NCI-H1436 treated with DMSO at 0.1 percent for 48 hours (cell line): ENCODE measurements at places on chromosomes 13 and 19.

GRCh38 chr13:109816808-109817203 lies 30.4 kb upstream of the IRS2 start:
- no peak for DNase-seq

- no peak for DNase-seq
Measured at GRCh38 chr13:98172590-98173422, 4.3 kb downstream of the RNF113B start.

DNA sequence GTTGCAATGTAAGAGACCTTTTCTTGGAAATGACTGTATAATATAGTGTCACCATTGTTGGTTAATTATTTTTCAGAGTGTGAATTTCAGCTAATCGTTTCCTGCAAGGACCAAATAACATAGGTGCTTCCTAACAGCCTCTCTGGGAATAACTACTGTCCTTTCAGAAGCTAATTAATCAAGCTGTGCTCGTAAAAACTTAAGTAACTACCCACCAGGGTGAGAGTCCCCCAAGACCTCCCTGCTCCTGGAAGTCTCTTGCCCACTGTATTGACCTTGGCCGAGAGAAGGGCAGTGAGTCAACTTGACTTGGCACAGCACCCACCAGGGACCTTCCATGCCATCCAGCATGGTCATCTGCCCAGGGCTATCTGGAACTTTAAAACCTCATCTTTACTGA lies 50.3 kb downstream of the UQCRFS1 start:
- DNase-seq: no peak

DNA sequence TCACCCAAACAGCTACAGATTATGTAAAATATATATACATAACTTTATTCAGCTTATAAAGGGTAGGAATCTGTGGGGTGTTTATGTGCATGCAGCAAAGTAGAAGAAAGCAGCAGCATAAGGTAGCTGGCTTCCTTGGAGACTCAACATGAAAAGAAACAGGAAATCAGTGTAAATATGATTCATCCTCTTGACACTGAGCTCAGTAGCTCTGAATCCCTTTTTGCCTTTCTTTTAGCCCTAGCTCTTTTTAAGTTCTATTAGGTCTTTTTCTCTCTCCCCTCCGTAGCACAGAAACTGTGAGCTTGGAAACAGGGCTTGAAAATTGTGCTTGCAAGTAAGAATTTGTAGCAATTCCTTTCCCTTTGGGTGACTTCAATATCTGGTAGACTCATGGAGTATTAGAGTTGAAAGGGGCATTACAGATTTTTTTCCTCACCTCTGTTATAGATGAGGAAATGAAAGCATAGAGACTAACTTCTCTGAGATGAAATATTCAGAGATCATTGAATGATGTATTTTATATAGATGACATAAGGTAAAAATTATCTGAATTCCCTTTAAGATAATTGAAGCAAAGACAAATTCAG lies 314.4 kb downstream of the PCDH9 start:
- DNase-seq: no peak

- DNase-seq: no peak
Measured at GRCh38 chr19:7670150-7670783, 1.4 kb downstream of the RETN start.

DNA sequence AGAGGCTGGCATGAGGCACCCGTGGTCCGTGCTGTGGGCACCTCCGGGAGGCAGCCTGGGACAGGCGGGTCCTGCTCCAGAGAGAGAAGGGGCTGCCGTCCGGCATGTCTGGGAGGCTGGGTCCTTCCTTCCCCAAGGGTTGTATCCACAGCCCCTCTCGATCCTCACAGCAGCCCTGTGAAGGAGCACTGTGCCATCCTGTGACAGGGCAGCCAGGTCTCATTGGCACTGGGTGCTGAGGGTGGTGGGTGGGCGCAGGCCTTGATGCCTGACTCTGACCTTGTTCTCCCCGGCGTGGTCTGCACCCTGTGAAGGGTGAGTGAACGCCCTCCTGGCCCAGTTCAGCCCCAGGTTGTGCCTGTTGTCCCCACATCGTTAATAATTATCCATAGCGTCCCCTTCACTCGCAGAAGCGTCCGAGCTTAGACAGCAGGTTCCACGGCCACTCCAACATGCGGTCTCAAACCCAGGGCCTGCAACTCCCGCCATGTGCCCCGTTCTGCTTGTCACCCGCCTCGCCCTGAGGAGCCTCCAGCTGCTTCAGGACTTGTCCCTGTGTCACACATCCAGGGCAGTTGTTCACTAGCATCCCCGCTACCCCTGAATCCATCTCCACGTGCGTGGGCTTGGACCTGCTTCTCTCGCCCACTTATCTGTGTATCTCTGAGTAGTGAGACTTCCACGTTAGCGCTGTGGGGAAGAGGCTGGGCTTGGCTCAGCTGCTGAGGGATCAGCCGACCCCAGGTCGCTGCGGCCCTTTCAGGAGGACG lies 10.6 kb downstream of the ATP11A start:
- no peak for DNase-seq

DNA sequence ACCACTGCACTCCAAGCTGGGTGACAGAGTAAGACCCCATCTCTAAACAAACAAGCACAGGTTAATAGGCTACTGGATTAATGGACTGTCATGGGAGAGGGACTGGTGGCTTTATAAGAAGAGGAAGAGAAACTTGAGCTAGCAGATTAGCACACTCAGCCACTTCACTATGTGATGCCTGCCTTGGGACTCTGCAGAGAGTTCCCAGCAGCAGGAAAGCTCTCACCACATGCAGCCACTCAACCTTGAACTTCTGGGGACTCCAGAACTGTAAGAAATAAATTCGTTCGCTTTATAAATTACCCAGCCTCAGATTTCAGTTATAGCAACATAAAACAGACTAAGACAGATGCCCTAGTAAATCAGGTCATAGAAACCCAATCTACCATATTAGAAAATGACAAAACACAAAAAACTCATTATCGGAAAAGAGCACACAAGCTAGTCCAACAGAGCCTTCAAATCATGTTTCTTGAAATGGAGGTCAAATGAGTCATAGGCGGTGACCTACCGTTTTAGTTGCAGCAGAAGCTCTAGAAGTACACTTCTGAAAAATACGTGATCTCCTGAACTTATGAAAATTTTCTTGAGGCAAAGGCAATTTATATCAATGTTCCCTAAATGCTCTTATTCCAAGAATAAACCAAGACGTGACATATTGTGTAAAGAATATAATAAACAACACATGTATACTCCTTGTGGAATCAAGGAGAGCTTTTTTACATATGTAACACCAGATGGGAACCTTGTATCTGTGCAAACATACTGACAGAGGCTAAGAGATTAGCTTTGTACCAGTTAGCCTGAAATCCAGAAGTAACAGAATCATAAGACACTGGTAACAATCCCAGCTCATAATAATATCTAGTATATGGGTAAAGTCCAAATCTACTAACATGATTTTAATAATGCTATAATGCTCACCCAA lies 340.9 kb upstream of the SGCG start:
- DNase-seq: no peak

- DNase-seq: no peak
Measured at GRCh38 chr13:81283062-81283461, 942.1 kb upstream of the SPRY2 start.

DNA sequence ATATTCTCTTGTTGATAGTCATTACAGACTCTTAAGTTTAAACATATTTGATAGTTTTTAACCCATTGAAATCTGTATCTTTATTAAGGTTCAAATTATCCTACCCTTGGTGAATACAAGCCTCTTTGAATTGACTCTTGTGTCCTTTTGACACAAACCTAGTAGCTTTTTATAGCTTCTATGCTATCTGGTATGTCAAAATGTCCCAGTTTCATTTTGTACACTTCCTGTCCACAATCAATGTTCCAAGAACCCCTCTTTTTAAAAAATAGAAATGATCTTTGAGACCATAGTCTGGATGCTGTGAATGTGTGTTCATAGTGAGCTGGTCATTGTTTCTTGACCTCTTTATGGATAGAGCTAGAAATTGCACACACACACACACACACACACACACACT lies 39.2 kb upstream of the FGF14 start:
- no peak for DNase-seq

GRCh38 chr19:15374796-15375440 lies 4.7 kb downstream of the AKAP8 start:
- DNase-seq: no peak

GRCh38 chr19:31444931-31445330 lies 95.7 kb upstream of the TSHZ3 start:
- no peak for DNase-seq

- no peak for DNase-seq
Measured at GRCh38 chr13:66634384-66634783, 595.8 kb downstream of the PCDH9 start.

DNA sequence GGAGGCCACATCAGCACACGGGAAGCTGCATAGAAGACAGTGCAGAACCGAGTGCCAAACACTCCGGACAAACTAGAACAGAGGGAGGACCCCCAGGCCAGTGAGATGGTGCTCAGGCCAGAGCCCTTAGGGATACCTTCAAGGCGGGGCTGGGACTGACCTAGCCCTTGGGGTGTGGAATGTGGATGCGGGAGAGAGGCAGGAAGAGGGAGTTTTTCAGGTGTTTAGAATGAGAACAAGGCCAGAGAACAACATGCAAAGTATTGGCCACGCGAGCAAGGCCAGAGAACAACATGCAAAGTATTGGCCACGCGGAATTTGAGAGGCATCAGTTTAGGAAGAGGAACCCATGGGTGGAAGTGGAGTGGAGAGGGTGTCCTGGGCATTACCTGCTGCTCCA lies 65.1 kb upstream of the ATP12A start:
- no peak for DNase-seq

- DNase-seq: no peak
Measured at GRCh38 chr13:73598020-73598712, 536.0 kb downstream of the KLF12 start.

- no peak for DNase-seq
Measured at GRCh38 chr19:36257520-36257876, 42.6 kb downstream of the ZNF146 start.

- no peak for DNase-seq
Measured at GRCh38 chr19:14317157-14317556, 64.1 kb upstream of the ADGRE5 start.

- DNase-seq: no peak
Measured at GRCh38 chr13:48783695-48784230, 130.0 kb downstream of the CYSLTR2 start.

GRCh38 chr19:3721887-3722442 lies 13.8 kb downstream of the TJP3 start:
- no peak for DNase-seq

- DNase-seq: no peak
Measured at GRCh38 chr19:46351241-46352041, 4.6 kb downstream of the PPP5C start.

- no peak for DNase-seq
Measured at GRCh38 chr19:42111384-42111783, 20.9 kb downstream of the POU2F2 start.

GRCh38 chr13:25292301-25292700 lies 5.0 kb upstream of the MTMR6 start:
- DNase-seq: peak; percentile 1

GRCh38 chr19:1189419-1189818 lies 15.4 kb upstream of the SBNO2 start:
- DNase-seq: no peak

DNA sequence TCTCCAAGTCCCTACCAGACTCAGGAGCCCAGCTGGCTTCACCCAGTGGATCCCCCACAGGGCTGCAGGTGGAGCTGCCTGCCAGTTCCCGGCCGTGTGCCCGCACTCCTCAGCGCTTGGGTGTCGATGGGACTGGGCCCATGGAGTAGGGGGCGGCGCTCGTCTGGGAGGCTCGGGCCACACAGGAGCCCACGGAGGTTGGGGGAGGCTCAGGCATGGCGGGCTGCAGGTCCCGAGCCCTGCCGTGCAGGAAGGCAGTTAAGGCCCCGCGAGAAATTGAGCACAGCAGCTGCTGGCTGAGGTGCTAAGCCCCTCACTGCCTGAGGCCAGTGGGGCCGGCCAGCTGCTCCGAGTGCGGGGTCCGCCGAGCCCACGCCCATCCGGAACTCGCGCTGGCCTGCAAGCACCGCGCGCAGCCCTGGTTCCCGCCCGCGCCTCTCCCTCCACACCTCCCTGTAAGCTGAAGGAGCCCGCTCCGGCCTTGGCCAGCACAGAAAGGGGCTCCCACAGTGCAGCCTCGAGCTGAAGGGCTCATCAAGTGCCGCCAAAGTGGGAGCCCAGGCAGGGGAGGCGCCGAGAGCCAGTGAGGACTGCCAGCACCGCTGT lies 1771.1 kb downstream of the OLFM4 start:
- no peak for DNase-seq

DNA sequence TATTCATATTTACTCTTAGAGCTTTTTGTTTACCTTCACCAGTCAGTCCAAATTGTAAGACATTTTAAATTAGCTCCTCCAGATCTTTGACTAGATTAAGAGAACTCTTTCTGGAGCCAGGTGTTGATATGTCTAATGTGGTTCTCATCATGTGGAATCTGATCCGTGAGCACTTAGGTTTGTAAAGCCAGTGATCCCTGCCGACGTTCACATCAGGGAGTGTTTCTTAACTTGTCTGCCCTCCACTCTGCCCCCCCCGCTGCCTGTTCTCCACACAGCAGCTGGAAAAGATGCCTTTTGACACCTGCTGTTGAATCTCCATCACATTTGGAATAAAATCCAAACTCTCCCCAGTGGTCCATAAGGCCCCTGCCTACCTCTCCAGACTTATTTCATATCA lies 17.7 kb downstream of the METTL21C start:
- no peak for DNase-seq

DNA sequence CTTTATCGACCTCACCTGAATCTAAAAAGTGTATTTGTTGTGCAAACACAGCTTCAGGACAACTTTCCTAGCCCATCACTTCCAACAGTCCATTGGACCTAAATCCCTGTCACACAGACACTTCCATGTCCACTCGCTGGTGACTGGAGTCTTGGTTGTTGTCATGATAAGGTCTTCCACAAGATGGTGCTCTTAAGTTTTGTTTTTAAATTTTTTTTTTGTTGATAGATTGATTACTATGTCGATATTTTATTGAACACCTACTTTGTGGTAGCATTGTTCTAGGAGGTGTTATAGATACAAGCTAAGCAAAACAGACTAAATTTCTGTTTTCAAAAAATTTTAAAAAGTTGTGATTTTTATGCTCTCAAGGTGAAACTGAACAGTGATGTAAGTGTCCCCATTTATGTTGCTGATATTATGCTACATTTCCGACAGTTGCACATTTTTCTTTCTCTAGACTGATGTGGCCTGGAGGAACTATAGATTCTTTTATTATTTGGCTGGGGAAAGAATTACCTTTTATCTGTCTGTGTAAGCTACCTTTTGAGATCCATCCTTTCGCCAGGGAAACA lies 8.1 kb upstream of the ERICH6B start:
- DNase-seq: no peak

DNA sequence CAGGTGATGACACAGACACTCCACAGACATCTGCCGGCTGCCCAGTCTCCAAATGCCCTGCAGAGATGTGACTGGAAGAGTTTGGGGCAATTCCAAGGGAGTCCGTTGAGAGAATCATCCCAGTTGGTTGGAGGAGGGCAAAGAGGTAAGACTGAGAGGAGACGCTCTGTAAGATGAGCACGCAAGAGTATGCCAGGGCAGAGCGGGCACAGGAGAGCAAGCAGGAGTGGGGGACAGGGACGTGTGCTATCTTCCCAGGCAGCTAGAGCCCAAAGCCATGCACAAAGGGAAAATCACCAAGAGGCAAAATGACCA lies 156.3 kb upstream of the TSHZ3 start:
- no peak for DNase-seq

GRCh38 chr19:47895165-47895782 lies 9.2 kb upstream of the SULT2A1 start:
- no peak for DNase-seq
